ENCODE measurements at places on chromosomes 1 and 21.

DNA sequence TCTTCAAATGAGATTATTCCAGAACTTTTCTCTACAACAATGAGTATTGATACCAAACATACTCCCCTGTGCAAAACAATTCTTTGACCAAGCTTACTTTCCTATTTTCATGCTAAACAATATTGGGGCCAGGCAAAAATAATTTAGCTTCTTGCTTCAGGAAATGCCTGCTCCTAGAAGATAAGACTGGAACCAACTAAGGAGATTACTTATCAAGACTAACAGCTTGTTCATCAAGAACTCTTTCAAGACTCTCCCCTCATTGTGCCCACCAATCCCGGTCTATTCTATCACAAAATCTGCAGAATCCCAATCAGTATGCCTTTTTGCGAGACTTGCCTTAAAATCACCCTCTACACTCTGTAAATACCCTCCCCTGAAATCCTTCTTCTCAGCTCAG is 536.6 kb downstream of the RWDD3 start:
- DNase-seq: no peak

DNA sequence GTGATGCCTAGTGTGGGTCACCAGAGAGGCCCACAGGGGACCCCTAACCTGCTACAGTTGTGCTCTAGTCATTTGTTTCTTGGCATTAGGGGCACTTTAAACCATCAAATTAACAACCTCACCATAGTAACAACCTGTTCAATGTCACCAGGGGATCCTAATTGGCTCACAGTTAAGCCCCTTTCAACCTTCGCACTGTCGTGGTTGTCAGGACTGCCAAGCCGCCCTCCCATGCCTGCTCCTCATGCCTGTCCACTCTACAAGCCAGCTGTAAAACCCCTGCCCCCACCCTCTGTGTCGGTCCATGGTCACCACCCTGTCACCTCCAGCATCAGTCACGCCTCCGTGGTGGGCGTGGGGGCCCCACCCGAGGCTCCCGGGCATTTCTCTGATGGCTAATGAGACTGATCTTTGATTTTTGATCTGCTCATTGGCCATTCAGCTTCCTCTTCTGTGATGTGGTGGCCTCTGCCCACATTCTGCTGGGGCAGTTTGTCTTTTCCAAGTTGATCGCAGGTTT is 96.6 kb downstream of the WDR4 start:
- DNase-seq: no peak

DNA sequence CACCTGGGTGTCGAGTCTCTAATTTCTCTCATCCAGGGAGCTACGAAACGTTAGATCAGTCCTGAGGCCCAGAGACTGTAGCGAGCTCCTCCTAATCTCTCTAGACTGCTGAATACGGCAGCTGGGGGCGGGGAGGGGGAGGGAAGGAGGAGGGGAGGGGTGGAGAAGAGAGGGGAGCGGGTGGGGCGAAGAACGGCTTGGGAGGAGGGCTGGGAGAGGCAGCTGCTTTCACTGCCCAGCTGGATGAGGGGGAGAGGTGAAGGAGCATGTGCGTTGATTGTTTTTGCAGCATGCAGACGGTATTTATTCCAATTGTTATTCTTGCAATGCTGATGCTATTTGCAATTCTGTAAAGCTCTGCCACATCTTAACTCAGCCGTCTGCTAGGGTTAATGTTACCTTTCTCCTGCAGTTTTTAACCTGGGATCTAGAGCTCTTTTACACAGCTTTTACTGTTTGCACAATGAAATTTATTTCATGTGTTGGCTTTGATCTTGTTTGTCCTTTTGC is 790 bp downstream of the DNAJC6 start:
- DNase-seq: peak; percentile 69

GRCh38 chr1:156480411-156481192 is 20.0 kb downstream of the MEF2D start:
- DNase-seq: no peak

DNA sequence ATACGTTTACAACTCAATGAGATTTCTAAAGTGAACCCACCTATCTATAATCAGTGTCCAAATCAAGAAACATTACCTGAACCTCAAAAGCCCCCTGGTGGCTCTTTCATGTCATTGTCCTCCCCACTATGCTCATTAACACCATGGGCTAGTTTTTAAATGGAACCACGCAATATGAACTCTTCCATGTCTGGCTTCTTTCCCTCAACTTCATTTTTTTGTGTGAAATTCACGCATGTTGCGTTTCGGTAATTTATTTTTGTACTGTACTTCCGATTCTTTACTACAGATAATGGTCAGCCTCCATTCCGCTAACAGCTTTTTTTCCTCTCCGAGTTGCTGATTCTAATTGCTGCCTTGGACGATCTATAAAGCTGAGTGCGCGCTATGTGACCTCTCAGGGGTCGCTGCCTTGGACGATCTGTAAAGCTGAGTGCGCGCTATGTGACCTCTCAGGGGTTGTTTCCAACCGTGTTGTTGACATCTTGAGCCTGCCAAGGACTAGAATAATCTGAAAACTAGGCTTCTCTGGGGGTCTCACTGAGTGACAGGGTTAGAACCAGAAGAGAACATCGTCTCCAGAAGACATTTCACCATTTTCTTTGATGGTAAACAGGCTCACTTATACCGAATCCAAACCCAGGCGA is 1.1 kb upstream of the CACYBP start:
- peak; percentile 44 for DNase-seq

GRCh38 chr1:204017032-204017431 is 55.9 kb upstream of the SOX13 start:
- no peak for DNase-seq

- DNase-seq: no peak
Measured at GRCh38 chr1:202811296-202812175, 782 bp downstream of the PCAT6 start.

DNA sequence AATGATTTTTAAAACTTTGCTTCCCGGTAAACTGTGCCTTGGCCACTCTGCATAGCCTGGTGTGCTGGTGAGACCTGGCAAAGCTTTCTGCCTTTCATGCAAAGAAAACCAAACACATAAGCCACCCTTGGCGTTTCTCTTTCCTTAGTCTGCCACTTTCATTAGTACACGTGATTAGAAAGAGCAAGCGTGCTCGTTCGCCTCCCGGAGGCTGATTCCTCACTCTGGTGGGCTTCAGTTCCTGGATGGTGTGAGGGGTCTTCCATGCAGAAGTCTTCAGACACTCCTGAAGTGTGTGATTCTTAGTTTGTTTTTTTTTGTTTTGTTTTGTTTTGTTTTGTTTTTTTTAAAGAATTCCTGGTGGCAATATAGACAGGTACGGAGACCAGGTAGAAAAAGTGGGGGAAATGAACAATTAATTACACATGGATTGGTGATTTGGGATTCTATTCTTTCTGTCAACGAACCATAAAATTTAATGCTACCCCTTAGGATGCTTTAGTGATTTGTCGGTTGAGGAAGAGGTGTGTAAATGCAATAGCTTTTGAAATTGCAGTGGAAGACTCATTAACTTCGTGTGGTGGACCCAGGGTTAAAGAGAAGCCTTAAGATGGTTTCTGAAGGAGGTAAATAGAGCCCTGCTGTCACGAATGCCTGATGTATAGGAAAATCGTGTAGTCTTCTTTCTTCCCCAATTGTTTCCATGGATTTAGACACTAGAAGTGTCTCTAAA is 2.1 kb downstream of the GALNT2 start:
- no peak for DNase-seq

Measured in amygdala (tissue), 56 donors.